H7 (cell line): ENCODE measurements at places on chromosomes 1 and 21.

DNA sequence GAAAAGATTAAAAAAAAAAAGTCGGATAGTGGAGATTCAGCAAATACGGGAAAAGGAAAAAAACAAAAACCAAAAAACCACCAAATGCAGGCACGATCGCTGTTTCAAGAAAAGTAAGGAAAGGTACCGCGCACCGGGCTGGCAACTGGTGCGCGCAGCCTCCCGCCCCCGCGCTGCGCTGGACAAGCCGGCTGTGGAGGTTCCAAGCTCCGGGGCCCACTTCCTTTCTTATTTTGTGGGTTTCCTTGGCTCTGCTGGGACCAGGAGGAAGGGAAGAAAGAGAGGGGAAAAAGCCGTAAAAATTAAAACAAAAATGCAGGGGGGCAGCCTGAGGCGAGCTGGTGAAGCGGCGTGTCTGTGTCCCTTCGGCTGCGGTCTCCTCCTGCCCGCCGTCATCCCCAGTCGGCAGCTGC is 233 bp downstream of the ADAMTS5 start:
- DNase-seq, result no peak

DNA sequence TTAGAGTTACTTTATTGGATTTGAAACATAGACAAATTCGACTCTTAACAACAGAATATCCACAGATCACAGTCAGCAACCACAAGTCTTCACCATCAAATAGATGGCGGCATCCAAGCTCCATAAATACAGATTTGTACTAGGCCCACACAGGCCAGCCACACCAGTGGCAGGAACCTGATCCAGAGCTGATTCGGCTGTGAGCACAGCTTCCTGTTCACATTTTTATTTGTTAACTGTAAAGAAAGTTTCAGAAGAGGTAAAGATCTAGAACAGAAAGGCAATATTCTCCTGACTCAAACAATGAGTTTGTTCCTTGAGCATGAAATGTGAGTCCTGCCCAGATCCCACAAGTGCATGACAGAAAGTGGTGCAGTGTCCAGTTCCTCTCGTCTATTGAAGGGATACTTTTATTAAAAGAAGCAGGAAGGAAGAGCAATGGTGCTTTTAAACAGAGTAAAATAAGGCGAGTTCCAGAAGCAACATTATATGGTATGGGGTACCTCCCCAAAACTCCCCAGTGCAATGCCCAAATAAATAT is 205.8 kb downstream of the SLC45A1 start:
- DNase-seq, result no peak

DNA sequence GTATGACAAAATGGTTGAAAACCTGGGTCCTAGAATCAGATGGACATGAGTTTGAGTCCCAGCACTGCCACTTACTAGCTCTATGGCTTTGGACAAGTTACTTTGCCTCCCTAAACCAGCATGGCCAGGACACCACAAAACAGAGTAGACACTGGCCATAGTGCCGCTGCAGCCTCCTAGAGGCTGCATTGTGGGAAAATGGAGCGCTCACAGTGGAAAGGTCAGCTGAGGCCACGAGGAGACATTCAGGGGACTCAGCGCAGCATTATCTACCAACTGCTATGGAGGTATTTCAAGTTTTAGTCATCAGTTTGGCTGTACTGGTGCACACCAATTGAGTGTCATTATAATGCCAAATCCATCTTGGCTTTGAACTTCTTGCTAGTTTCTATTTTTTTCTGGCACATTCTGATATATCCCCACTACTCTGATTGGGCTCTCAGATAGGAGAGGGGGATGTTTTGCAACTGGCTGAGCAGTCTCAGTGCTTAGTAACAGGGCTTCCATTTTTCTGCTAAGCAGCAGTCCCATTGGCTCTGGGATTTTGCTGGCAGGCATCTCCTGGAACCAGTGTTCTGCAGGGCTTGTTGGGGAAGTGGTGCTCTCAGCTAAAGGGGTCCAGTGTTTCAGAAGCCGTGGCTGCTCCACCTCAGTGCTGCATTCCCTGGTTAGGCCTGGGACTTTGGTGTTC is 16.2 kb downstream of the NT5C1A start:
- DNase-seq, result no peak

- no peak for DNase-seq
Measured at GRCh38 chr1:1622010-1622787, 6.9 kb downstream of the MIB2 start.

GRCh38 chr1:48643193-48643592 is 133.5 kb downstream of the BEND5 start:
- no peak for DNase-seq

- DNase-seq, result no peak
Measured at GRCh38 chr1:62589321-62589720, 8.0 kb upstream of the ANGPTL3 start.

DNA sequence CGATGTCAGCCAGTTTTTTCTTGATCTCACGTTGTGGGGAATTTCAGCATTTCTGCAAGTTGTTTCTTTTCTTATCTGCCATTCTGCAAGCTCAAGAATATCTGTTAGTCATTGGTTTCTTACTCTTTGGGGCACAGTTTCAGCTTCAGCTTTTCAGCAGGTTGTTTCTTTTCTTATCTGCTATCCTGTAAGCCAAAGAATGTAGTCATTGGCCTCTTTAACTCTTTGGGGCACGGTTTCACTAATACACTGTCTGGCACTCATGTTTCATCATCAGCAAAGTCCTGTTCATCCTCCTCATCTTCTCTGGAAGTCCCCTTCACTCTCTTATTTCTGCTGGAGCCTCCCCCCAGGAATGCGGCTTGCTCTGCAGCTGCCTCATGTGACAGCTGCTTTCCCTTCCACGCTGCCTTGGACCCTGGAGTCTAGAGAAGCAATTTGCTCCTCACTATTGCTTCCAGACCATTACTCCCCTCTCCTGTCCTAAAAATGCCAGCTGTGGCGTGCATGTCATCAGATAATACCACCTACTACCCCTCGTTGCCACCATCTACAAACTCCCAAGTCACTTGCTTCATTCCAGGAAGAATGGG is 67.0 kb upstream of the CACNA1E start:
- no peak for DNase-seq

- no peak for DNase-seq
Measured at GRCh38 chr1:163263818-163264655, 57.7 kb upstream of the NUF2 start.

DNA sequence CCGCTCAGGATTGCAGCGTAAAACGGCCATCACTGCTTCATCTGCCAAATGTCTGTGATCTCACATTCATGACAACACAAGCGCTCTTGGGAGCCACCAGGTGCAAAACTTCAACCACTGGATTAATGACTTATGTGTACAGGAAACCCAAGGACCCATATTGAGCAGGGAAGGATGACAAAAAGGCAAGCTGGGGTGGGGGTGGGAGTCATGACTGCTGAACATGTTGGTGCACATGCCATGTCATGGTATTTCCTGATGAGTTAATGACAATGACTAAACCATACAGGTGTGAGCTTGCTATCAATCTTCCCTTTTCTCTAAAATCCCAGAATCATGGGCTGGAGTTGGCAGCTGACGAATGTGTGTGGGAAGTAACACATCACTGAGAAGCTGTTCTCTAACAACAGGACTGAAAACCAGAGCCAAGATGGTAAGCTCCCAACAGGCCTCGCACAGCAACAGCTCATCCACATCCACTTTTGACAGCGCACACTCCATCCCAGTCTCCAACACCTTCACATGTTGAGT is 3.1 kb upstream of the SH2D5 start:
- no peak for DNase-seq

GRCh38 chr1:10232163-10232562 is 21.8 kb downstream of the KIF1B start:
- DNase-seq, result no peak

DNA sequence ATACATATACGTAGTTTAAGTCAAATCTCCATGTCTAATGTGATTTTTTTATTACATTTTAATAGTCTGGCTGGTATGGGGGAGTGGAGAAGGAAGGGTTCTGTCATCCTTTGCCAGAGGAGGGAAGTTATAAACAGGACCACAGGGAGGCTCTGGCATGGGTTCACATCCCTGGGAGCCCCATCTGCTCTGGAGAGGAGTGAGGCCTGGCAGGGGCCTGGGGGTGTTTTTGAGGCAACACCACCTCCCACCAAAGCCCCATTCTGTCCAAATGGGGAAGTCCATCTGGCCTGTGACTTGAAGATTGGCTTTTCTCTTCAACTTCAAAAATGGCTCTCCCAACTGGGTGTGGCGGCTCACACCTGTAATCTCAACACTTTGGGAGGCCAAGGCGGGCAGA is 15.8 kb downstream of the DISP3 start:
- no peak for DNase-seq

GRCh38 chr1:172898866-172899265 is 151.9 kb downstream of the TNFSF18 start:
- DNase-seq, result no peak

- DNase-seq, result no peak
Measured at GRCh38 chr1:51025374-51025773, 55.3 kb downstream of the CDKN2C start.

- DNase-seq, result no peak
Measured at GRCh38 chr1:83807821-83808220, 191.1 kb downstream of the TTLL7 start.

- DNase-seq, result no peak
Measured at GRCh38 chr1:66119148-66119547, 326.5 kb downstream of the PDE4B start.

- no peak for DNase-seq
Measured at GRCh38 chr1:201324821-201325677, 41.7 kb downstream of the PKP1 start.

DNA sequence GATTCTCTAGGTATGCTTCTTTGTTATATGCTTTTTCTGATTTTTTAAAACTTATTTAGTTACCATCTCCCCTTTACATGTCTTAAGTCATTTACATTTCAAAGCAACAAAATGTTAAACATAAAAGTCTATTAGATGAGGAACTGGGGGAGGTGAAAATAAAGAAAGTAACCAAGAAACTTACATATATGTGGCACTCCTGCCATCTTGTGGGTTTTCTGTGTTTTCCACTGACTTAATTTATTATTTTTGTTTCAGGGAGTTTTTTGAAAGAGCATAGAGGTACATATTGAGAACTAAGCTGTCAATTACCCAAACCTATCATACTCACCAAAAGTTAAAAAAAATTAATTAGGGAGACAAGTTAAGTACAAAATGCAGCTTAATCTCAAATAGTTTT is 1531.1 kb downstream of the MRPL39 start:
- no peak for DNase-seq

DNA sequence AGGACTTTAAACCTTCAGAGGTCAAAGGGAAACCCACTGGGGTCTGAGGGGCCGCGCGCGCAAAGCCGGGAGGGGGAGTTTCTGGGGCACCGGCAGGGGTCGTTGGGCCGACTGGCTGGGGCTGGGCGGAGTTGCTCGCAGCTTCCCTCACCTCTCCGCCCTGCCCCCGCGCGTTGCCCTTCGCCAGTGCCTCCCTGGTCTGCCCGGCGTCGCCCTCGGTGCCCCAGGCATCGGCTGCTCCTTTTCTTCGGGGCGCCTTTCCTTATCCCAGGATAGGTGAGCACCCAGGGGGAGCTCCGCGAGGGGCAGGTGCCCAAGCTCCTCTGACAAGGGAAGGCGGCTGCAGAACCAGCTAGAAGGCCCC is 390 bp upstream of the NGF start:
- peak; percentile 90 for DNase-seq

DNA sequence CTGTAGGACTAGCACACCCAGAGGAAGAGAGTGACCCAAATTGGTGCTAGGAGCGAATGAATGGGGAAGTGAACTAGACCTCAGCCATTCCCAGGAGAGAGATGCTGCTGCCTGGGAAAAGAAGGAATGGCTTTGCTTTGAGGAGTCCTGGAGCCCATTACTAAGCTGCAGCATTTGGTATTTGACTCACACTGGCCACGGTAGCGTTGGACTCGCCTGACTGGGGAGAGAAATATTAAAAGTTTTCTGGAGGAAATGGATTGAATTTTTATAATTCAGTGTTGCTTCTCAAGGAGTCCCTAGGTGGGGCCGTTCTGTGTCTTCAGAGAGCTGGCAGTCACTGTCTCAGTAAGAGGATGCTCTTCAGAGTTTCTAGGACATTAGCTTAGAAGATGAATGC is 40.2 kb downstream of the PIK3CD start:
- DNase-seq, result peak; percentile 20

- peak; percentile 21 for DNase-seq
Measured at GRCh38 chr1:207579436-207579799, 65.5 kb upstream of the CR1L start.

GRCh38 chr1:118209648-118210047 is 24.6 kb upstream of the SPAG17 start:
- no peak for DNase-seq

- no peak for DNase-seq
Measured at GRCh38 chr1:241215203-241215602, 141.8 kb downstream of the RGS7 start.
